ENCODE measurements at places on chromosomes 11 and 22.

- DNase-seq: no peak
Measured at GRCh38 chr11:66676931-66677598, 622 bp downstream of the RBM4B start.

- DNase-seq: no peak
Measured at GRCh38 chr22:39785232-39785631, 108.3 kb downstream of the ENTHD1 start.

GRCh38 chr22:40834619-40835018 lies 15.5 kb upstream of the SLC25A17 start:
- no peak for DNase-seq

DNA sequence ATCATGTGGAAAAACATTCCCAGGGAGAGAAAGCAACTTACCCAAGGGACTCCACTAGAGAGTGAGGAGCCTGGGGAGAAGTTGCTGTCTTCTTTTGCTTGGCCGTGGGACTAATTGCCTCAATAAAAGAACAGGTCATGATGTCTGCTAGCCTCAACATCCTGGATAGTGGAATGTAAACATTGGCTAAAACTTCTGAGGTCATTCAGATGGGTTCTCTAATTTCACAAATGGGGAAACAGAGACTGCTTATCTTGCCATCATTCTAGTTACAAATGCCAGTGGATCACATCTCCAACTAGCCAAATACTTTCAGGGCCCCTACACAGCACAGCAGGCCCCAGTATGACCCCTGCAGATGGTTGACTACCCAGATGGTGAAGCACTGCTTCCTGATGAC lies 28.4 kb upstream of the PAMR1 start:
- DNase-seq: no peak

DNA sequence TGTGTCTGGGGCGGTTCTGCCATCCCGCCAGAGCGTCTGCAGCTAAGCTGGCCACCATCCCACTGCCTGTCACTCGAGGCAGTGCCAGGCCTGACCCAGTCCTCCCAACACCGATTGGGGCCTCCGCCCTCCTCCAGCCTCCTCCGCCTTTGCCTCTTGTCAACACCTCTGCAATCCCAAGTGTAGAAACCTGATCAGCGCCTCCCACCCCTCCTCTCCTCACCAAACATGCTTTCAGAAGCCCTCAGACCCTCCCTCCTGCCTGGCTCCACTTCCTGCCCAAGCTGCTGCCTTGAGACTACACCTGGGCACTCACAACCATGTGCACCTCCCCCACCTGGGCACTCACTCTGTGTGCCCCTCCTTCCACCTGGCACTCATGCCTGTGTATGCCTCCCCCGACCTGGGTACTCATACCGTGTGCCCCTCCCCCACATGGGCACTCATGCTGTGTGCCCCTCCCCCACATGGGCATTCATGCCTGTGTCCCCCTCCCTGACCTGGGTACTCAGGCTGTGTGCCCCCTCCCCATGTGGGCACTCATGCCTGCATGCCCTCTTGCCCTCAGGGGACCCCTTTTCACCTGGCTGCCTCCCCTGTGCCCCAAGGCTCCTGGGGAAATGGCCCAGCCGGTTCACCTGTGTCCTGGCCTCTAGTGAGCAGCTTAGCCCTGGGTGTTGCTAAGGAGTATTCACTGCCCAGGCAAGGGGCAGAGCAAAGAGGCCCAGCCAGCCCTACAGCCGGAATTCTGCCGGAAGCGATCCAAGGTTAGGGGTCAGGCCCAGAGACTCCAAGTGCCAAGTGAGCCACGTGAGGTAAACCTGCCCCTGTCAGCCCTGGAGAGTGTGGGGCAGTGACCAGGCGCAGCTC lies 5.5 kb upstream of the IFITM10 start:
- DNase-seq: no peak

DNA sequence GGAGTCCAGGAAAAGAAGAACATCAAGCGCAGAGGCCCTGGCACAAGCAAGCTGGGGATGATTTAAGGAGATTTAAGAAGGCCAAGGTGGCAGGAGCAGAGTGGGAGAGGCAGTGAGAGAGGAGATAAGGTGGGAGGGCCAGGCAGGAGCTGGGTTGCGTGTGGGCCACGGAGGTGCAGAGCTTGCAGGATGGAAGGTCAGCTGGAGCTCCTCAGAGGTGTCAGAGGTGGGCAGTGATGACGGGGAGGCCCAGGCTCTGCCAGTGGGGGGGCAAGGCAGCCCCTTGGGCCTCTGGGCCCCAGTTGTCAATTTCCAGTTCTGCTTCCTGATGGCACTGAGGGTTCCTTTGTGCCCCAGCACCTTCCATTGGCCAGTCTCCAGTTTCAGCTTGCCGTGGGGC lies 6.5 kb downstream of the FRMD8 start:
- no peak for DNase-seq

DNA sequence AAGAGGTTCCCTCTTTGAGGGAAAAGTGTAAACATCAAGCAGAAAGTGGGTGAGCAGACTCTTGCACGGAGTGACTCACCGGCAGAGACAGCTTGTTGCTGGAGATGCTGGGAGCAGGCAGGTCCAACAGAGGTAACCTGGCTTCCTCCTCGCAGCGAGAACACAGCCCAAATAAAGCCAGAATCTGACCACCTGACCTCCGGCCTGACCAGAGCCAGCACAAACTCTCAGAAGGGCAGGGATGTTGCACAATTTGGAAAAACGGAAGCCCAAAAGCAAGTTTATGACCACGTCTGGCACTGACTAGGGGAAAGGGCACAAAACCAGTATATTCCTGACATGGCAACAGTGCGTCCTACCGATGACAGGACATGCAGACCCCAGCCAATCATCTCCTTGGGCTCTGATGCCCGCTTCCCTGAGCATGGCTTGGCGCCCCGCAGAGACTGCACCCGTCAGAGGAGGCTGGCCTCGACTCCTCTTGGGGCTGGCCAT lies 5.4 kb downstream of the SMCO4 start:
- DNase-seq: no peak
